ENCODE measurements at places on chromosomes 6 and 20. TPM values are rescaled to one million over a fixed set of nuclear protein-coding genes. Genes with fewer than 3 reads are reported as not detected.

DNA sequence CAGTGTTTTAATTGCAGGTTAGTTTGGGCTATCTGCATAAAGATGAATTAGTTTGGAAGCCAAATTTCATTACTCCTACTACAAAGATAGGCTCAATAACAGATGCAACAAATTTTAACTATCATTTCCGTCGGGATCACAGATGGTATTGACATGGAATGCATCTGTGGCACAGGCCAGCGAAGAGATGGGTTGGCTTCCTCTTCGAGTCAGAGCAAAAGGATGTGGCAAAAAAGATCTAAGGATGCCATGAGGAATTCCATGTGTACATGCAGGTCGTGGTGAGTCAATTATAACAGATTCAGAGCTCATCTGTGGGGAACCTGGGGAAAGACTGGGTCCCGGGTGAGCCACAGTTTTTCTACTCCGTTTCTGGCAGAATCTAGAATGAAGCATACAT, 83.0 kb upstream of the CITED2 start:
- H3K36me3 ChIP-seq: no peaks in the 10 kb centered on the region
- no peaks in the 10 kb centered on the region for H3K4me1 ChIP-seq
- DNase-seq: no peak
- no peak overlapping the region for H3K4me3 ChIP-seq
- no peaks in the 10 kb centered on the region for H3K27me3 ChIP-seq
- H3K27ac ChIP-seq: no peak overlapping the region

GRCh38 chr20:44477151-44477550, 1.5 kb downstream of the TTPAL start:
- DNase-seq: no peak
- no peaks in the 10 kb centered on the region for H3K36me3 ChIP-seq
- H3K27ac ChIP-seq: no peak overlapping the region
- H3K4me3 ChIP-seq: no peak overlapping the region
- H3K27me3 ChIP-seq: no peaks in the 10 kb centered on the region
- peaks cover 4% of the 10 kb centered on the region for H3K4me1 ChIP-seq

The CD83 gene
- 4.0 TPM for total RNA-seq

The PNPLA1 gene
- total RNA-seq: 0.19 TPM

The PIM1 gene
- total RNA-seq: 30.4 TPM

DNA sequence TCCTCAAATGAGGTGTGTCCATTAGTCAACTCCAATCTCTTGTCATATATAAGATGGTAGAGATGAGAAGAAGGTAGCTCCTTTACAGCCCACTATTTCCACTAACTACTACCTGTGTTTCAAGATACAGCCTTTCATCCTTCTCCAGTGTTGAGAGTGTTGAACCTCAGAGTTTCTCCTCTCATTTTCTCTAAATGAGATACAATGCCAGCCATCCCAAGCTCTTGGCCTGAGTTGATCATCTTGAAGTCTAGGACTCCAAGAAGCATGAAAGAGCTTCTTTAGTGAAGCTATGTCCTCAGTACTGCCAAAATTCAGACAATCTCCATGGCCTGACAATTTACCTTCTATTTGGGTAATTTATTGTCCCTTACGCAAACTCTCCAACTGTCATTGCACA, 548 bp upstream of the HLA-DRA start:
- no peaks in the 10 kb centered on the region for H3K27me3 ChIP-seq
- DNase-seq: no peak
- H3K4me3 ChIP-seq: no peak overlapping the region
- H3K4me1 ChIP-seq: no peaks in the 10 kb centered on the region

GRCh38 chr6:150269857-150270223, 99.0 kb upstream of the IYD start:
- no peaks in the 10 kb centered on the region for H3K4me1 ChIP-seq
- H3K27me3 ChIP-seq: no peaks in the 10 kb centered on the region
- H3K36me3 ChIP-seq: no peaks in the 10 kb centered on the region
- no peak overlapping the region for H3K27ac ChIP-seq
- no peak for DNase-seq

- H3K27ac ChIP-seq: no peak overlapping the region
- no peaks in the 10 kb centered on the region for H3K36me3 ChIP-seq
- no peak for DNase-seq
- H3K27me3 ChIP-seq: no peaks in the 10 kb centered on the region
These were observed 185.7 kb upstream of the EYA4 start for GRCh38 chr6:133055441-133055966.

All from kidney (tissue), 22 donors.